ENCODE measurements at places on chromosomes 6 and 20.

GRCh38 chr20:17226410-17227218 is at the start of gene PCSK2:
Gene PCSK2, plus strand, starts transcription at chr20:17227040. Its CDS starts 266 bp downstream, at chr20:17227306.
- no peak for DNase-seq

DNA sequence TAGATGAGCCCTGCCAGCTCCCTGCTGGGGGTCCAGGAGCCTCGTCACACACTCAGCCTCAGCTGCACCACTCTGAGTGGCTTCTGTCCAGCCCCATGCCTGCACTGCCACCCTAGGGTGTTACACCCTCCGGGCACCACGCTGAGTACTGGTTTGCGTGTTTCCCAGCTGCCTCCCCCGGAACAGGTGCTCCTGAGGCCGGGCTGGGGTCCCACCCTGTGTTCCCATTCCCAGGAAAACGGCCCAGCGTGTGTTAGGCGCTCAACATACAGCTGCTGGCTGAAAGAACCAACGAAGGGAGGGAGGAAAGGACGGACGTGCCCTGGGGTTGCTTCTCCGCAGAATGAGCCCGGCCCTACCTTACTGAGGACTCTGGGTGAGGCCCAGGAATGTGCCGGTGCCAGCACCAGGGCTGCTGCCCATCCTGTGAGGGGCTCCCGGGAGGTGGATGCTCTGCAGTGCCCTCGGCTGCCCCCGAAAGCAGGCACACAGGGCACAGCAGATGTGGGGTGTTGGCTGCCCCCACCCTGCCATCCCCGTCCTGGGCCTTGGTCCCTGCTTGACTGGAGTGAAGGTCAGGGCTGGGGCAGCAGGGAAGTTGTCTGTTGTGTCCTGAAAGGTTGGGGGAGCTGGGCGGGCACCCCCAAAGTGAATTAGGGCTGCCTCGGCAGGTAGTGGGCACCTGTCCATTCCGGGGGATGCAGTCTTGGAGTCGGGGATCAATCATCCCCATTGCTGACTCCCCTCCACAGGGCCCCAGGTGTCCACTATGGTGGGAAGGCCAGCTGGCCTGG is 16.3 kb downstream of the LAMA5 start:
- DNase-seq, result no peak

DNA sequence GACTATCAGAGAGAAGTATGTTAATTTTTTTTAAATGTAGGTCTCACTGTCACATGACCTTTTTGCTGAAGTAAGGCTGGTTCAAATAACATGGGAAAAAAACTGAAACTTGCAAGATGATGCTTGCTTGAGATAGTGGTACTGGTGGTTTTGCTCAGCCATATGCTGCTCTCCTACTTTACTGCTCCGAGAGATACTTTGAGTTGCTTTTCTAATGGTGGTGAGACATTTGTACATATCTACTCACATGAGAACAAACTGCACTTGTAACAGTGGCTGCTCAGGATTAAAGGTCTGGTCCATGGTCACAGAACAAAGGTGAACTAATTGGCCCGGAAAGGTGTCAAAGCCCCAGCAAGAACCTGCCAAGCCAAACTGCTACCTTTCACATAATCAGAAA is 106.2 kb upstream of the BEND3 start:
- no peak for DNase-seq

- no peak for DNase-seq
Measured at GRCh38 chr6:7143476-7143974, 35.8 kb downstream of the RREB1 start.

DNA sequence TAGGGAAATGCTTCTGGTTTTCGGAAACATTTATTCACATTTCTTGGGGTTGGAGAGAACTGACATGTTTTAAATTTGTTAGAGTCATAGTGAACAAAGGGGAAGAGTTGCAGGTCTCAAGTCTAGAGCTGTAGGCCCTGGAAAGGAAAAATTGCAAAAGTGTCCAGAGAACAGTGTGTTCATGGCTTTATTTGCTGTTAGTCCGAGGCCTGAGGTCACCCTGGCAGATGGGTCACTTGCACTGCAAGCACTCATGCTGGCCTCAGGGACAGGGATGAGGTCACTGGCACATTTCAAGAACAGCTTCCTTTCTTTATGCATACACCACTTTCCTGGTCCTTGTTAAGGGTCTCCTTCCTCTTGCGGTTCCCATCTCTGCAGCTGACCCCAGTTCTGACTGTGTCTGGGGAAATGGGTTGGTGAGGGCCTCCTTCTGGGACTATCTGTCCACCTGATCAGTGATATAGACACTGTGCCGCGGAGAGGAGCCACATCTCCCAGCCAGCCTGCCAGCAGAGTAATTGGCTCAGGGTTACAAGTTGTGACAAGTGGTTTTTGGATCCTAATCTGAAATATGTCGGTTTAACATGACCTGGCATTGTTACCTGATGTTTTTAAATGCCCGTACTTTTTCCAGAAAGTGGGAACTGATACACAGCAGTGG is 194.0 kb downstream of the EYA4 start:
- DNase-seq, result no peak

DNA sequence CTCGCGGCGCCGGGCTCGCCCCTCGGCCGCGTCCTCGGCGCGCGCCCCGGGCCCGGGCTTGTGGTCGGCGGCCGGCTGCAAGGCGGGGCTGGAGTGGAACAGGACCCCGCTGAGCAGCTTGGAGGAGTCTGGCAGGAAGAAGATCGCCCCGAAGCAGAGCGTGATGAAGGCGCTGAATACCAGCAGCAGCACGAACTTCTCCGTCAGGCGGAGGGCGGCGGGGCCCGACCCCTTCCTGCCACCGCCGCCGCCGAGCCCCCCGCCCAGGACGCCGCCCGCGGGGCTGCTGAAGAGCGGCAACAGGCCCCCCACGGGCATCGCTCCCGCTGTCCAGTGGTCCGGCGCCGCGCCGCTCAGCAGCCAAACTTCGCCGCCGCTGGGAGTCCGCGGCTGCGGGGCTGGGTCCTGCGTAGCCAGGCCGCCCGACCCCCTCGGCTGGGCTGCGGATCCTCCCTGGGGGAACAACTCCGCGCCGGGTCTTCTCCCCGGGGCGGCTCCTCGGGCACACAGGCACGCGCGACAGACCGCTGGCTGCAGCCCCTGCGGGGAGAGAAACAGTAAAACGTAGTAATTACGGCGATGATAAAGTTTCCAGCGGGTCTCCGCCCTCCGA is 707 bp downstream of the MAN1A1 start:
- no peak for DNase-seq

- peak; percentile 75 for DNase-seq
Measured at GRCh38 chr20:38057351-38057972, 23.9 kb downstream of the RPRD1B start.

DNA sequence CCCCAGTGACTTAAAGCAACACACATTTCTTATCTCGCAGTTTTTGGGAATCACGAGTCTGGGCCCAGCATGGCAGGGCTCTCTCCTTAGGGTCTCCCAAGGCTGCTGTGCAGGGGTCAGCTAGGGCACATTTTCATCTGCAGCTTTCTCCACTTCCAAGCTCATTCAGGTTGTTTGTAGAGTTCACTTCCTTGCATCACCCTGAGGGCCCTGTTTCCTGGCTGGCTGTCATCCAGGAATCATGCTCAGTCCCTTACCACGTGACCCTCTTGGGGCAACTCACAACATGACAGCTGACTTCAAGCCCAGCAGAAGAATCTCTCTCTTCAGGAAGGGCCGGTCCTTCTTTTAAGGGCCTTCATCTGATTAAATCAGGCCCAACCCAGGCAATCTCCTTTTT is 21.3 kb downstream of the SNAP25 start:
- no peak for DNase-seq

- no peak for DNase-seq
Measured at GRCh38 chr6:156587071-156587470, 190.1 kb upstream of the ARID1B start.

- no peak for DNase-seq
Measured at GRCh38 chr20:1418350-1418749, 25.5 kb upstream of the FKBP1A start.

- no peak for DNase-seq
Measured at GRCh38 chr6:138498629-138499302, 528 bp downstream of the NHSL1 start.

GRCh38 chr6:130742131-130742681 is 85.0 kb upstream of the SMLR1 start:
- DNase-seq, result no peak

- DNase-seq, result no peak
Measured at GRCh38 chr6:157673596-157673995, 149.4 kb upstream of the SNX9 start.

DNA sequence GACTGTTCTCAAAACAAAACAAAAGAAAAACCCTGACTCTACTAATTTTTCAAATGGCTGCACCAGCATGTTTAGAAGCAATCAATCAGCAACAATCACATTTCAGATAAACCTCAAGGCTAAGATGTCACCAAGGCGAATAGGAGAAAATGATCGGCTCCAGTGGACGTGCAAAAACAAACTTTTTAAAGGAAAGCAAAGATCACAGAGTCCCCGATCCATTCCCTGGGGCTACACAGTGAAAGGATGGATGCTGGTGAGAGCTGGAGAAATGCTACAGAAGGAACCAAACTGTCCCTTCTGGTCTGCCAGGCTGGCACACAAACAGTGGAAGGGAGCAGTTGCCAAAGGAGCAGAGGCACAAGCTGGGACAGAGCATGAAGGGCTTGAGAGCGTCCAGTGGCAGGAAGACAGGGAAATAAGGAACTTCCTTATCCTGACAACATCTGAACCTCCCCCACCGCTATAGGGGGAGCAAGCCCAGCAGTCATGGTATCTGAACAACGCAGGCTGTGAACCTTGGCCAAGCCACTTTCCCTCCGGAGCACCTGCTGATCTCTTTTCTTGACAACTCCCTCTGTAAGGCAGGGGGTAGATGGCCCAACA is 73.7 kb upstream of the HIVEP1 start:
- no peak for DNase-seq

- DNase-seq, result no peak
Measured at GRCh38 chr6:166596776-166597507, 10.5 kb upstream of the RAMACL start.

GRCh38 chr20:23148731-23149570 is 62.8 kb upstream of the CD93 start:
- DNase-seq, result no peak

- no peak for DNase-seq
Measured at GRCh38 chr20:924639-925038, 8.5 kb upstream of the ANGPT4 start.

DNA sequence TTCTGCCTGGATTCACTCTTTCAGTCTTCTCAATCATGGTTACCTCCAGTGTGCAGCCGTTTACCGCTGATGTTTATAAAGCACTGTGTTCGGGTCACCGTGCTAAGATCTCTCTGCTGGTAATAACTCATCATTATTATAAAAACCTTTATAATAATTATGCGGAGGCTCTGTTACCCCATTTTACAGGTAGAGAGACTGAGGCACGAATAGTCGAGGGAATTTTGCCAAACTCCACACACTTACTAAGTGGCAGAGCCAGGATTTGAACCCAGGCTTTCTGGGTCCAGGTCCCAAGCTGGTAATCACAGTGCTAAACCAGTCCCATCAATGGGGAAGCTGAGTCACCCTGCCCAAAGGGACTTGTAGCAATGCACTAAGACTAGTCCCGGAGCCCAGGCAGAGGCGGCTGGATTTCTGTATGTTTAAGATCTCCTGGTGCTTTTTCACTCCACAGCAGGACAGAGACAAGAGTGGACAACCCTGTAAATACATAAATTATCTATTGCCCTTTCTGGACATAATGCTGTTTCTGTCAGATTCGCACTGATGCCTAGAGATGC is 48.1 kb downstream of the SYNJ2 start:
- DNase-seq, result no peak

GRCh38 chr6:166942393-166943168 is 13.8 kb downstream of the RNASET2 start:
- DNase-seq, result no peak

GRCh38 chr6:163877877-163878639 is 463.5 kb downstream of the QKI start:
- DNase-seq, result no peak

DNA sequence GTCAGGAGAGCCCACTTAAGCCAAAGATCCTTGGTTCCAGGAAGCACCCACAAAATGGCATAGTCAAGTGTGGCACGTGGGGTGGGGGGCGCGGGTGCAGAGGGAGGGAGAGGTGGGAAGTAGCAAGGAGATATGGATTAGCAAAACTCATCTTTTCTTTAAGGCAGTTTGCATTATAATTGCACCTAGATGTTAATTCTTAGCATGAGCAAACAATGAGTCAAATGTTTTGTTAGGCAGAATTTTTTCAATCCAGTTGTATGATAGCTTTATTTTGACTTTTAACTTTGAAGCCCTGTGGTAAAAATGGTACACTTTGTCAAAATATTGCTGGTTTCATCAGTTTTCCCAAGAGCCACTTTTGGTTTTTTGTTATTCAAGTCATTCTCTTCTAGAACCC is 15.0 kb downstream of the SCAND1 start:
- DNase-seq, result no peak

DNA sequence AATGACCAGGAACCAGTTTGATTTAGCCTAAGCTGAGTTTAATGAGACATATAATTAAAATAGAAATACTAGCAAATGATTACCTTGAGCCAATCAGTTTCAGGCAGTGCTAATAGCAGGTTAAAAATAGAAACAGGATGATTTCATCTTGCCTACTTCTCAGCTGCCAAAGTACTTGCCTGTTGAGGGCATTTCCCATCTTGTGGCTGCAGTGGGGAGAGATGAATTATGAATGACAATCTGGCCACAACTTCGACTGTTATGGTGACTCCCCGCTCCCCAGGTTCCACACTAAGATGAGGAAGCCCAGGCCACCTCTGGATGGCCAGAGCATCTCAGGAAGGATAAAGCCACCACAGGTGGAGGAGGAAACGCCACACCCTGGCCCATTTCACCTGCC is 31.3 kb downstream of the MBOAT1 start:
- DNase-seq, result no peak

- DNase-seq, result no peak
Measured at GRCh38 chr6:73965539-73966029, 269.6 kb downstream of the CD109 start.

- no peak for DNase-seq
Measured at GRCh38 chr20:61560361-61560853, 308.3 kb downstream of the CDH4 start.

- DNase-seq, result no peak
Measured at GRCh38 chr6:127547215-127547614, 28.1 kb upstream of the MTCL3 start.

- DNase-seq, result no peak
Measured at GRCh38 chr20:38272398-38272797, 11.9 kb upstream of the KIAA1755 start.

DNA sequence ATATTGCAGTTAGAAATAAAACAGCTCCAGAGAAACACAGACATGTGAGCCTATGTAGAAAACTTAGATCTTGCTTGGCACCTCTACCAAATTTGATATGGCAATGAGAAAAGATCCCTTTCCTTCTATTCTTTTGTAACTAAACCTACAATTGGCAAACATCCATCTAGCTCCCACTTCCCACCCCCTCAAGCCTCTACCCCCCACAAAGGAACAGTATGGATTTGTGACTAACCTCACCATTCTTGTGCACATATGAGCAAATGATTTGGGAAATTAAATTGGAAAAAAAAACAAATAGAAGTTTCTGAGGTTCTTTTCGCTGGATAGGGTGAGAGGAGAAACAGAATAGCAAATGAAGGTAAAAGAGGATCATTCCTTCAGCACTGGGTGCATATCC is 85.8 kb upstream of the TIAM2 start:
- DNase-seq, result no peak

GRCh38 chr6:107709341-107709740 is 114.8 kb downstream of the SCML4 start:
- no peak for DNase-seq

GRCh38 chr20:57959018-57959417 is 249.2 kb upstream of the PMEPA1 start:
- DNase-seq, result no peak
